ENCODE measurements at places on chromosomes 11 and 22.

- DNase-seq = no peak
Measured at GRCh38 chr11:3747704-3748103, 49.6 kb downstream of the NUP98 start.

- no peak for DNase-seq
Measured at GRCh38 chr11:89521294-89521693, 30.1 kb upstream of the NOX4 start.

GRCh38 chr22:38267086-38267485, 5.7 kb downstream of the TMEM184B start:
- no peak for DNase-seq

DNA sequence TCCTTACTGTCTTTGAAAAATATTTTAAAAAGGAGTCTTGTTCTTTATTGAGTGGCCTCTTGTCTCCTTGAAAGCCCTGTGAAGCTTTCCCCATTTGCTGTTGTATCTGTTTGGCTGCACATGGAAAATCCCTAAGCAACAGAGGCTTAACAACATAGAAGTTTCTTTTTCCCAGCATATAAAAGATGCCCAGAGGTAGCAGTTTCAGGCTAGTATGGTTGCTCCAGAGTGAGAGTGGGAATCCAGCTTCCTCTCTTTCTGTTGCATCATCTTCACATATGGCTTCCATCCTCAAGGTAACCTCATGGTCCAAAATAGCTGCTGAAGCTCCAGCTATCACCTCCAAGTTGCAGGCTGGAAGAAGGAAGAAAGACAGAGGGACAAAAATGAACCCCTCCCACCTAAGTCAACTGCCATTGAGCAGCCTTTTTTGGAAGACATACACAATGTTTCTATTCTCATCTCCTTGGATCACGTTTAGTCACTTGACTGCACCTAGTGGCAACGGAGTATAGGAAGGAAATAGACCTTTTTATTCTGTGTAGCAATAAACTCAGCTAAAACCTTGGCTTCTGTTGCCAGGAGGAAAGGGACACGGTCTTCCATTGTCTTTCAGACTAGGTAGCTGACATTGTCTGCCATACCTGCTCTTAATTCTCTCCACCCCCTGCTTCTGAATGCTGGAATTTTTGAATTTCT, 5.3 kb downstream of the CSF2RB start:
- no peak for DNase-seq

All from lower leg skin (tissue), 4 donors.